H9 (cell line): ENCODE measurements at places on chromosomes 6 and 20.

DNA sequence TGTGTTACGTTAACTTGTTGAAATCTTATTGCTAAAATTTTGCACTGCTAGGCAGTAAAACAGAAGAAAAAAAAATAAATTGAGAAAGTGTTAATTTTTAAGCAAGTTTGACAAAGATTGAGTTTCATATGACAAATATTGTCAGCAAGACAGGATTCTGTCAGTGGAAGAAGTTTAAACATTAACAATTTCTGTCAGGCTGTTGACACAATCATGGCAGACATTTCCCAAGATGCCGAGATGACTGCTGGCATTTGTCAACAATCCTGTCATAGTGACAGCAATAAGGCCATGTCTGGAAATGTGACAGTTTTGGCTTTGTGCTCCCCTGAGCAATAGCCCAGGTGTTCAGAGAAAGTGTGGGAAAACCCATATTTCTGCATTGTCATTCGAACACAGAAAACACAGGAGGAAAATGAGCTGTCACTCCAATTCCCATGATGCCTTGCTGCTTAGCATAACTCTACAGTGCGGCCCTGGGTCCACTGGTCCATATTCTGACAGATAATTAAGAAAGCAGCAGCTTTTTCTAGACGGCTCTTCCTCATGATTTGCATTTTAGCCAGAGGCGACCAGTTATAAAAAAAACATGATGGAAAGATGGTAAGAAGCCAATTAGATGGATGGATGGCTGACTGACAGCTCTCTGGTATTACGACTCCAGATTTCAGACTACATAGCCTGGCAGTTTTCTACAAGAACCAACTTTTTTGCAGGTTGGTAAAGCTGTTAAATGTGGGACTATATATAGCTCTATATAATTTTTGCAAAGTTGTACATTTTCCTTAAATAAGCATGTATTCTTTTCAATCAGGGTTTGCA lies 43.6 kb upstream of the DEFB112 start:
- DNase-seq: no peak

DNA sequence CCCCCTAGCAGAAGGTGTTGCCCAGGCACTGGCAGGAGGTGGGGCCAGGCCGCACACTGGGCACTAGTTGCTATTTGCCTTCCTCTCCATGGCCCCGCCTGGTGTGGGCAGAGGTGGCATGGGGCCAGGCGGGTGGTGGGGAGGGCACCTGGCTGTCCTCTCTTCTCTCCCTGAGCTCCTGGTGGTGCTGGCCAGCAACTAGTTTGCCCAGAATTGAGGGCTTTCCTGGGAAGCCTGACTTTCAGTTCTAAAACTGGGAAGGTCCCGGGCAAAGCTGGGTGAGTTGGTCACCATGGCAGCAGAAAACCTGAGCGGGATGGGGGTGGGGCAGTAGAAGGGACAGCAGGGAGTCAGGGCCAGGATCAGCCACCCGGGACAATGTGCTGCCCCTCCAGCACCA lies 48.2 kb downstream of the RBM38 start:
- no peak for DNase-seq

- no peak for DNase-seq
Observed at GRCh38 chr6:44699082-44699481, 311.6 kb downstream of the CDC5L start.

GRCh38 chr6:97440590-97441176 lies 157.7 kb upstream of the MMS22L start:
- peak; percentile 55 for DNase-seq

DNA sequence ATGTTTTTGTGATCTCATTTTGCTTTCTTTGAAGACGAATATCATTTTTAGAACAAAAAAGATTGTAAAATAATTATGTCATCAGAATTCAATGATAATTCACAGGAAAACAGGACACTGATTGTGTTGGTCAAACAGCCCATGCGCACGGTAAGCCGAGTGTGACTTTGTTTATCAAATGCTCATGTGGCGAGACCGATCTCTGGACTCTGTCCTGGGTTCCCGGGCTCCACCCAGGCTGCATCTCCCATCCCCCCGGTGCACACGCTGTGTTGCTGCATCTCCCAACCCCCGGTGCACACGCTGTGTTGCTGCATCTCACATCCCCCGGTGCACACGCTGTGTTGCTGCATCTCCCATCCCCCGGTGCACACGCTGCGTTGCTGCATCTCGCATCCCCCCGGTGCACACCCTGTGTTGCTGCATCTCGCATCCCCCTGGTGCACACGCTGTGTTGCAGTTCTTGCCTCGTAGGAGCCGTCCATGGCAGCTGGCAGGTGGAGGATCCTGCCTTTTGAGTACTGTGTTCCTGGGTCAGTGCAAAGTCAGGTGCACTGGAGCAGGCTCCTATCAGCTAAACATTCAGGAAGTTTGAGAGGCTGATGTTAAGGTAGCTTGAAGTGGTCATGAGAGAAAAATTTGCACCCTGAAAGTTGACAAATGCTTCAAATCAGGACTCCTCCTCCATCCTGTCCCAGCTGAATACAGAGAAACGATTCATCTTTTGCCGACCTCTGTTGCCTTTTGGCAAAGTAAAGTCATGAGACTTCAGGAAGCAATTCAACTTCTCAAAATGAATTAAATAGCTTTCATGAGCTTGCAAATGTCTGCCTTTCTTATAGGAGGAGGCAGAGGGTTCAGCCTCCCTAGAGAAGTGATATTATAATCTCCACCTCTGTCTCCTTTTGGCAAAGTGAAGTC lies 77.1 kb upstream of the FRMD1 start:
- peak; percentile 19 for DNase-seq

- no peak for DNase-seq
Observed at GRCh38 chr6:90004511-90004910, 110.2 kb downstream of the GJA10 start.

DNA sequence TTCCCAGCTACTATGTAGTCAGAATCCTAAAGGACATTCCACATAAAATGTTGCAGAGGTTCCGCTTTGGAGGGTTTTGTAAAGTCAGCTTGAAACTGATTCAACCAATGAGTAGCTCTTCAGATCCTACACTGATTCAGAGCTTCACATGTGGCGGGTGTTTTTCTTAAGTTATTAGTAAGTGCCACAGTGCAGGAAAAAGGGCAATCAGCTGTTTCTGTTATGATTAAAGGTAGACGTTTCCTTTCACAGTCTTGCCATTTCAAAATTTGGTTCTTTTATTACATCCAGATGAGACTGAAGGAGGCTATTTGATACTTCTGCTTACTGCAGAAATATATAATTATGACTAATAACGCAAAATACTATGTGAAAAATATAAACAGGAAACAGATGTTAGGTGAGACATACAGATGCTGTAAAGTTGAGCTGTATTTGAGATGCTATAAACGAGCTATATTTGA lies 443.9 kb downstream of the CDKAL1 start:
- DNase-seq: no peak

GRCh38 chr6:8082954-8083858 lies 19.0 kb upstream of the BLOC1S5 start:
- DNase-seq: no peak

GRCh38 chr6:33757906-33758305 lies 11.2 kb upstream of the IP6K3 start:
- DNase-seq: no peak
